CD4-positive, alpha-beta T cell treated with Interleukin-4 for 1 hour (primary cell): ENCODE measurements at places on chromosomes 2 and 18.

GRCh38 chr2:67656875-67657274, 259.7 kb downstream of the ETAA1 start:
- DNase-seq: no peak

GRCh38 chr2:53096351-53096750, 671.3 kb upstream of the CHAC2 start:
- DNase-seq: no peak

- no peak for DNase-seq
Observed at GRCh38 chr2:42967959-42968674, 175.7 kb upstream of the HAAO start.

GRCh38 chr2:239767021-239767905, 257.9 kb downstream of the NDUFA10 start:
- DNase-seq: no peak

DNA sequence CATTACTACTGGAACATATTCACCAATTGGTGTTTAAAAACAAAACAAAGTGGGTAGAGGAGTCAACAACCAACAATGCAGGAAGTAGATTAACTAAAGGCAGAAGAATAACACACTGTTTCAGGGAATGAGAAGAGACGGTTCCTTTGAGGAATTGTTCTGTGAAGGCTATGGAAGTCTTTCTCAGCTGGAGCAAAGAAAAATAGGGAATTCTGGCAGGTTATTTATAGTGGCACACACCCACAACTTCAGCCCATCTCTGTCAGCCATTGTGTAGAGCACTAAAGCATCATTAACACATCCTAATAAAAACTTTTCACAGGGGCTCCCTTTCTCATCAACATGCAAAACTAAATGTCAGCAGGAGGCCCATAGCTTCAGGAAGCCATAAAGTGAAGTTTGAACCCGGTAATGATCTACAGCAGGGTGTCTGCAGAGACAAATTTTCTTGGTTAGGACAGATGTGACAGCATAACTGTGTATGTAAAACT, 113.6 kb downstream of the CDH2 start:
- DNase-seq: no peak

DNA sequence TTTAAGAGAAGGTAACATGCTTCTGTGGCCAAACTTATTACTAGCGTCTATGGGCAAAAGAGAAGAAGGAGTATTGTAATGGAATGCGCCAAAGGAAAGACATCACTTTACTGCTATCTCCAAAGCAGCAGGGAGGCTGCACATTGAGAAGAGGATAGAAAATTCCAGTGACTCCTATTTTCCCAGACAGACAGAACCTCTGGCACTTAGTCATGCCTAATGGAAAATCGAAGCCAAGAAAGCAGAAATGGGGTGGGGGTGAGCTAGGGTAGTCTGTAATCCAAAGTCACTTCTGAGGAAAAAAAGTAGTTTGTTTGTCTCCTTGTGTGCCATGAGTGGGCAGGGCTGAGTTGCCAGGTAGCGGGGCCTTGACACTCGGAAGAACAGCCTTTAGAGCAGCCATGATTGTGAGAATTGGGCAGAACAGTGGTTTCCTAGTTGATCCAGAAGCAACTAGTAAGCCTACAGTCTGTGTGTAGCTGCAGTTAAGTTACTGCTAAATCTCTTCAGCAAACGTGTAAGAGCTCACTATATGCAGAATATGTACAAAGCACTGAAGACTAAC, 79.4 kb upstream of the FOSL2 start:
- no peak for DNase-seq

GRCh38 chr2:161146996-161147395, 13.2 kb upstream of the TANK start:
- no peak for DNase-seq

- no peak for DNase-seq
Observed at GRCh38 chr2:239598732-239599090, 197.9 kb upstream of the HDAC4 start.

DNA sequence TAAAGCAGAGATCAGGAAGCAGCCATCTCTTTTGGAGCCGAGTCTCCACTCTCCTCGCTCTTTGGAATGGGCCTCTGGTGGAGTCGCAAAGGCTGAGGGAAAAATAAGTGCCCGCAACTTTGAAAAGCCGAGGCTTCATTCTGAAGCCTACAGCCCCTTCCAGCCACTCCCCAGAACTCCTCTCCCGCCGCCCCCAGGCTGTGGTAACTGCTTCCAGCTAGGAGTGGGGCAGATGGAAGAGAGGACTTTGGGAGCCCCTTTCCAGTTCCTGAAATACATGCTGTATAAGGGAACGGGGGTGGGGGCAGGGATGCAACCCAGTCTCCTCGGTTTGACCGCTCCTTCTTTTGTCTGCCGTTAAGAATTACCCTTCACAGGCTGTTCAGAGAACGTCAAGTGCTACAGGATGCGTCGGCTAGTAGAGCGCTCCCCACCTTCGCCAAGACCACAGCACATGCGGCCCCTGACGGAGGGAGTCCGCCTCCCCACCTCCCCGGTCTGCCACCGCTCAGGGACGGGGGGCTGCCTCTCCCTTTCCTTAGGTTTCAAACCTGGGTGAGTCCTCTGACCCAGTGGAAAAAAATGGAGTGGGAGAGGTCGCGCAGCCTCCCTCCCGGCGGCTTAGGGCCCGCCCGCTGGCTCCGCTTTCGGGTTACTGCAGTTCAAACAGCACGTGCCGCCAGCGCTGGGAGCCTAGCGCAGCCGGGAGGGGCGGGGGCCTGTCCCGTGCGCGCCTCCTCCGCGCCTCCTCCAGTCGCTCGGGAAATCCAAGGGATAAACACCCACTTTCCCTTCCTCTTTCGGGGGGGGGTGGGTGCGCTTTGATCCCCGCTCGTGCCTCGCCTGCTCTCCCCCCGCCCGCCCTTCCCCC, 4.9 kb downstream of the CYP26B1 start:
- DNase-seq: no peak

DNA sequence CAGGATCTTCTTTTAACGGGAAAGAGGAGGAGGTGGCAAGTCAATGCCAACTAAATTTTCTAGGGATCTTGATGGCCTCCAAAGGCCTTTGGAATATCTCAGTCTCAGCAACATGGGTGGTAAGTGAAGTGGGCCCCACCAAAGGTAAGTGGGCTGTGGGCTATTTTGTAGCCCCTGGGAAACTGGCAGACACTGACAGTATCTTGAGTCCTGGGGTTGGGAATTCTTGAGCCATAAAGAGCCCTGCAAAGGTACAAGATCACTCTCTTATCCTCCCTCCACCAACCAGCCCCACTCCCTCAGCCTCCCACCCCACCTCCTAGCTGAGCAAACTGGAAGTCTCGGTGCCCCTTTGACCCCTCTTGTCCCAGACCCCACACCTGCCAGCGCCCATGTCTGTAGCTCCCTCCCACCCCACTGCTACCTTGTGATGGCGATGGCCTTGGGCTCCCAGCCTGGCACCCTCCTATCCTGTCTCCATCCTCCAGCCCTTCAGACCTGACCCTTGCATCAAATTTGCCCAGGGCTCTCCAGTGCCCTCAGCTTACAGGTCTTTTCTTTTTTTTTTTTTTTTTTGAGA, 8.5 kb downstream of the ATP6V1B1 start:
- DNase-seq: no peak

DNA sequence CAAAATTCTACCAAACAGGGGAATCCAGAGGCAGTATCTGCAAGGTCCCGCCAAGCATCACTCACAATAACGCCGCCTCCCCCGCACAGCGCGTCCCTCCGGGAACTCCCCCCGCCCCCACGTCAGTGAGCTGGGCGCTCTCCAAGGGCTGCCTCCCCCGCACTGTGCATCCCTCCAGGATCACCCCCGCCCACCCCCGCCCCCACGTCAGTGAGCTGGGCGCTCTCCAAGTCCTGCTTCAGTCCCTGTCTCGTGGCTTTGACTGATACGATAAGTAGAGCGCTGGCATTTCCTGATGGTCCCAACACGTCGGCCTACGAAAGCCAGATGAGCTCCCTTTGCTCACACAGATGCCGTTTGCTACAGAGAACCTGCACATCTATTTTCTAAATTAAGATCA, 130.7 kb upstream of the TPO start:
- DNase-seq: no peak

GRCh38 chr2:160174322-160174721, 25.8 kb downstream of the ITGB6 start:
- DNase-seq: no peak

DNA sequence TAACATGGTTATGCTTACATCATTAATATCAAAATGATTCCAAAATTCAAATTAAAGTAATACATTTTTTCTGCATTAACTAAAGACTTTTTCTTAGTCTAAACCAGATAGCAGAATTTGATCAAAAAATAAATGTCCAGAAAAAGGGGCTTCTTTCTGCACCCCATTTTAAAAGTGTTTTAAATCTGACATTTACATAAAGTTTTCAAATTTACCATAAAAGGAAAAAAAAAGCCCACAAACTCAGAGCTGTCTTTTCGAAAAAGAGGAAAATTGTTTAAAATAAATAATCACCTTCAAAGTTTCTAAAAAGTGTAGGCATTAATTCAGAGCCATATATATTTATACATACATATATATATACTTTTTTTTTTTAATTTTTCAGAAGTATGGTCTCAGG, 1.5 kb downstream of the FASTKD1 start:
- no peak for DNase-seq

DNA sequence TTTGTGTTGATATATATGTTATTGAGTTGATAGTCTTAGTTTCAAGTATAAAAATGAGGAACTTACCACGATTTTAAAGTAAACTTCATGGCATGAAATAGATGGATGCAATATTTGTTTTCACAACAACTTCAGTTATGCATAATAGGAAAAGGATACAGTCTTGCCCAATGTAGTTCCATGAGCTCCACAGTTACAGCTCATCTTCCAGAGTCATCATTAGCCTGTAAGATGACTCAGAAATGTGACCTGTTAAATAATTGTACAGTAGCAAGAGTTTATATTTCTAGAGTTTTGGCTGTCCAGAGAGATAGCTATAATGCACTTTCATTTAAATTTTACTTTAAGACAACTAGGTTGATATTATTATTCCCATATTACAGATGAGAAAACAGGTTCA, 80.9 kb upstream of the ARHGAP28 start:
- DNase-seq: no peak

DNA sequence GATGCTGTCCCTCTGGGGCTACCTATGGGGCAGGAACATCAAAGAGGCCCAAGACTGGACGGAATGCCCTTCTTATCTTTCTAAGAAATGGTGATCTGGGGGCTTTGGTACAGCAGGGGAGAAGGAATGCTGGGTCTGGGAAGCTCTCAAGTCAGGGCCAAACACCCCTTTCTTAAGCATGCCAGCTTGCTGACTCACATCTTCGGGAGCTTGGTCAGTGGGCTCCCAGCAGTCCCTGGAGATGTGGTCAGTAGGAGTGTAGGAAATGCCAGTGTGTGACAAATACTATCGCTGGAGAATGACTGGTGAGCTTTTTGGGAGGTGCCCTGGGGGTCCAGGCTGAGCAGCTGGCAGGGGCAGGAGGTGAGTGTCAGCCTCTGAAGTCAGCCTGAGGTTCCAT, 105.0 kb upstream of the CDC42EP3 start:
- DNase-seq: no peak

GRCh38 chr2:219918944-219919343, 291.5 kb downstream of the SLC4A3 start:
- no peak for DNase-seq

GRCh38 chr2:149329489-149330126, 779 bp upstream of the LYPD6 start:
- DNase-seq: no peak

DNA sequence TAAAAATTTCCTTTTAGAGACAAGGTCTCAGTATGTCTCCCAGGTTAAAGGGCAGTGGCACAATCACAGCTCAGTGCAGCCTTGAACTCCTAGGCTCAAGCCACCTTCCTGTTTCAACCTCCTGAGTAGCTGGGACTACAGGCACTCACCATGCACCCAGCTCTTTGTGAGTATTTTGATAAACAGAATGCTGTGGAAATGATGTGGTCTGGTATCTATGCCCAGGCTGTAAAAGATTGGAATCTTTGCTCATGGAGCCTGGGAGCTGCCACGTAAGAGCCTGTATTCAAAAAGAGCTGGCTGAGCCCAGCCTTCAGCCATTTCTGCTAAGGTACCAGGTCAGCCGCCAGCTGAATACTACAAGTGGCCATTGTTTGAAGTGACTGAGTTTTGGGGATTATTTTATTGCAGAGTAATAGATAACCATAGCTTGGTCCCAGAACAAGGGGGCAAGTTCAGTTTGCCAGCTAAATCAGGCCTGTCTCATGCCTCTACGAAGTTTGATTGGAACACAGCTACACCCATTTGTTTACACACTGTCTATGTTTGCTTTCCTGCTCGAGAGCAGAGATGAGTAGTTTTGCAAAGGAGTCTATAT, 21.3 kb upstream of the ARL5A start:
- no peak for DNase-seq

DNA sequence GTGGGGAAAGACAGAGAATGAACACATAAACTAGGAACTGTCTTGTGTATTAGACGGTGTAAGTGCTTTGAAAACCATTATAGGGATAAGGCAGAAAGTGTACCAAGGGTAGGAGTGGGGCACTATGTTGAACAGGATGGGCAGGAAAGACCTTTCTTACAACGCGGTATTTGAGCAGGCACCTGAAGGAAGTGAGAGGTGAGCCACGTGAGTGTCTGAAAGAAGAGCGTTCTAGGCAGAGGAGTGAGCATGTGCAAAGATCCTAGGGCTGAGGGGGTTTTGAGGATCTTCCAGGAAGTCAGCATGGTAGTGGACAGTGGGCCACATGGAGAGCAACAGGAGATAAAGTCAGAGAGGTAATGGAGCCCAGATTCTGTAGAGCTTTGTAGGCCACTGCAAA, 65.2 kb downstream of the SRD5A2 start:
- no peak for DNase-seq

GRCh38 chr2:100936070-100936741, 65.9 kb upstream of the RPL31 start:
- no peak for DNase-seq

DNA sequence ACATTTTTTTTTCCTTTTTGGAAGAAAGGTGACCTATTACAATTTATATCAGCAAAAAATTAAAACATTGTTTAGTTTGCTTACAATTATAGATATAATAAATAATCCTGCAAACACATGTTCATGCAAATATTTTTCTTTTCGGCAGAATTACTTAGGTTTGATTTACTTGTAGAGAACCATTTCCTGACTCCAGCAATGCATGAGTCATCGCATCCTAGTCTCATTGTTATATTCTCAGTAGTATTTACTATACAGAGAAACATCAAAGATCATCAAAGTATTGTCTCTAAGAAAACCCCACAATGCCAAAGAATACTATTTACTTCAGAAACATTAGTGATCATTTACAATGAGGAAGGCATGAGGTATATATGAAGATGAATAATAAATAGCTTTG, 40.4 kb upstream of the MTIF2 start:
- DNase-seq: no peak

DNA sequence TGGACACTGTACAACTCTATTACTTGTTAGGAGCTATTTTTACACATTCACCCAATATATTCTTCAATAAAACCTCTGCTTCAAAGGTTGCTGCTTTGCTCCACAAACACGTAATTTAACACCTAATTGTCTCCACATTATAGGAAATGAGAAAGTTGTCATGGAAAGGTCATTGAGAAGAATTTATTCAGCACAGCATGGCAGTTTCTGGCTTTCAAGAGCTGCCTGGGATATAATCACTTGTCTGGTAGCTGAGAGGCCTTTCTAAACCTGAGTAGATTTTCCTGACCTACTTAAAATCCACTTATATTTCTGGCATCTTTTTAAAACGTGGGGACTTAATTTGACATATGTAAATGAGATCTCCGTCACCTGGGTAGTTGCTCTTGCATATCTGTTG, 216.1 kb downstream of the ZNF804A start:
- DNase-seq: no peak

- no peak for DNase-seq
Observed at GRCh38 chr2:2890246-2890645, 487.4 kb downstream of the EIPR1 start.

- DNase-seq: no peak
Observed at GRCh38 chr2:108133457-108133856, 106.3 kb upstream of the SULT1C3 start.
